ENCODE measurements at places on chromosomes 3 and 15.

GRCh38 chr3:47347217-47347801 is 33.5 kb upstream of the PTPN23 start:
- DNase-seq, result no peak

DNA sequence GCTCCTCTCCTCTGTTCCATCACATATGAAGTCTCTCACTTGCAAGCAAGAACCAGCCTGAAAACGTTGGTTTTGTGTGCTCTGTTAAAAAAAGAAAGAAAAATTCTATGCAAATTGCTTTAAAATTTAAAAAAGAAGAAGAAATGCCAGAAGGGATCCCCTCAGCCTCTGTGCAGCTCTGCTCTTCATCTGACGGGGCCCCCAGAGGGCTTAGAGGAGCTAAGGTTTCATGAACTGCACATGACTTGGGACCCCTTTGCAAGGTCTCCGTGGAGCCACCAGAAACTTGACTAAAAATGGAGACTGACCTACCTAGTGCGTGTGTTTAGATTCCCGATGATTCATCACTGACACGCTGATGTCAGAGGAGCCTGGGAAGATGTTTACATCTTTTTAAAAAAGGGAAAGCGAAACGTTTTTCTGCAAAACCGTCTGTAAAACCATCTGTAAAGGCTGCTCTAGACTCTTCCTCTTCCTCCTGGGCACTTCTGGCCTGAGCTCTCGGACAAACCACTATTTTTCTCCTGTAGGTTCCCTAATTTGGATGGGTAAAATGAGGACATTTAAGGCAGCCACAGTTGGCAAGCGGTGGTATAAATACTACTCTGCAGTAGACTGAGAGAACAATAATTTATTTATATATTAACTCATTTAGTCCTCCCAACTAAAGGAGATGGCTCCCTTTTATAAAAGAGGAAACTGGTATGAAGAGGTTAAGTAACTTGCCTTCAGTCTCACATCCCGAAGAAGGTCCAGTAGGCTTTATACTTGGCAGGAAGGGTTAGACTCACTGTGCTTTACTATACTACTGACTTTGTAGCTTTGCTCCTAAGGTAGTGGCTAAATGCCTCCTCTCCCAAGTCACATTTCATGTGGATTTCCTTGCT is 67.2 kb upstream of the POLG start:
- DNase-seq, result no peak

DNA sequence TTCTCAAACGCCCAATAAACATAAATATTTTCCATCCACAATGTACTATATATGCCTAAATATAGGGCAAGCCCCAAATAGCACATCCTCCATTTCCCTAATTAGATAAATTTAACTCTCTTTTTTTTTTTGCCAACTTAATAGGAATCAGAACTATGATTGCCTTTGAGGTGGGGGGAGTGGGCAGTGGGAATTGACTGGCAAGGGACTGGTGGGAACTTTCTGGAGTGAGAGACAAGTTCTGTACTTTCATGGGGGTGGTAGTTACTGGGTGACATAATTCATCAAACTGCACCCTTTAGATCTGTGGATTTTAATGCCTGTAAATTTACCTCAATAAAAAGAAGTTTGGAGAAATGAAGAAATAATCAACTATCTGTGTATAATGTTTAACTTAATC is 88.2 kb upstream of the CTDSPL start:
- DNase-seq, result no peak

GRCh38 chr15:72358121-72358520 is 17.7 kb downstream of the HEXA start:
- no peak for DNase-seq

- DNase-seq, result no peak
Observed at GRCh38 chr3:42118762-42119361, 27.7 kb downstream of the TRAK1 start.

DNA sequence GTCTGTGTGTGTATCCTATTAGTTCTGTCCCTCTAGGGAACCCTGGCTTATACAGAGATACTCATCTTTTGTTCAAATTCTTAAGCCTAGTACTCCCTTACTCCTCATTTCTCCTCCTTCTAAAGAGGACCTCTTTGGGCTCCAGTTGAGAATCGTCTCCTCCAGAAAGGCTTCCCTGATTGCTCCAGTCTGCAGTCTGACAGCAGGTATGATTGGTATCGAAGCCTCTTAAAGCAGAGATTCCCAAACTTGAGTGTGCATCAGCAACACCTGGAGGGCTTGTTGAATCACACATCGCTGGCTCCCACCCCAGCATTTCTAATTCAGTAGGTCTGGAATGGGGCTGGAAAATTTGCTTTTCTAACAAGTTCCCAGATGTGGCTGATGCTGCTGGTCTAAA is 60.9 kb upstream of the NMNAT3 start:
- DNase-seq, result no peak

DNA sequence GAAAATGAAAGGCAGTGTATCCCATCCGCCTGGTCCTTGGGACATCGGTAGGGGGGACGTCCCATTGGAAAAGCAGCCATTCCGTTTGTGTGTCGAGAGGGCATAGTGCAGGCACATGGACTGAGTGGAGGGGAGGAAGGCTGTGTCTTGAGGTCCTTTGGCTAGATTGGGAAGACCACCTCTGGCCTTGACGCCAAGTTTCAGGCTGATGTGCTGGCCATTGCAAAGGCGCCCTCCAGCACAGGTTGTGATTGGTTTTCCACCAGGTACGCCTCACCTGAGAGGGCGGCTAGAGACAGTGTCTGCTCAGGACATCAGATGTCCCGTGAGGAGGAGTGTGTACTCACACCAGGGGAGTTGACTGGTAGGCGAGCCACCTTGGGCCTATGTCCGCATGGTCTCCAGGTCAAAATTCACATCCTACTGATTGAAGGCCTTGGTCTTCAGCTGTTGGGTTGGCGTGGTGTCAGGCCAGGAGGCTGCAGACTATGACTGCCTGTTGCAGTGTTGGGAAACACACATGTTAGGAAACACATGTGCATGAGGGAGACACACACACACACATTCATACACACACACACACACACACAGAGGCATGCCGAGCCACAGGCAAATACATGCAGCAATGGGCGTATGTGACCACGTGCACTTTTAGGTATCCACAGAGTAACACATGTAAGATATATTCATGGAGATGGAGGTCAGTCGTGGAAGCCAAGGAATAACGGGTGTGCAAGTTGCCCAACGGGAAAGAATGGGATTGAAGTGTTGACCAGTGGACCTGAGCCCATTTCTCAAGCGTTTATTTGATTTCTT is 98.4 kb downstream of the SNRPN start:
- no peak for DNase-seq

DNA sequence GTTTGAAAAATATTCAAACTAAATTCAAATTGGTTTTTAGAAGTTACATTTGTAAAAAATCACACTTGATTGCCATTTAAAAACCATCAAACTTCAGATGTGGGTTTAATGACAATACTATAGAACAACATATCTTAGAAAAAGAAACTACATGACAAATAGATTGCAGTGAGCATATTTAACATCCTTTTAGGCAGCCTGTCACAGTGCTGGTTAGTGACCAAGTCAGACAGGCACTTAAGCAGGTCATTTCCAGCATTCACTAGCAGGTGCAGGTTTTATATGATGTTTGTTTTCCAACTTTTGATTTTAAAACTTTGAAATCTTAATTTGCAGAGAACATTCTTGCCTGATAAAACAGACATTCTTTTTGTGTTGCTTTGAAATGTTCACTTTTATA is 115.7 kb downstream of the MBNL1 start:
- DNase-seq, result no peak

DNA sequence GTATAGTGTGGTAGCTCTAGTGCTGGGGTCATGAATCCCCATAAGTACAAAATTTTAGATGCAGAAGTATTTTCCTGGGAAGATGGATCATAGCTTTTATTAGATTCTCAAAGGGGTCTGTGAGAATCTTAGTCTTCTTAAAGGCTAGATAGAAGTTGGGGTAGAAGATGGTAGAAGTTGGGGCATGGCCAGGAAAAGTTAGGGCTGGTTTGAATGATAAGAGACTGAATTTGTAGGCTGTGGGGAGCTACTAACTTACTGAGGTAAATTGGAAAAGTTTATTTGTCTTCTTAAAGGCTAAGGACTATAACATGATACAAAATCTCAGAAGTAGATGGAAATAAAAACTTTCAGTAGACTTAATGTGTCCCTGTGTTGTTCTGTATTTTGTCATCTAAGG is 1.6 kb upstream of the UBE2Q2 start:
- no peak for DNase-seq

DNA sequence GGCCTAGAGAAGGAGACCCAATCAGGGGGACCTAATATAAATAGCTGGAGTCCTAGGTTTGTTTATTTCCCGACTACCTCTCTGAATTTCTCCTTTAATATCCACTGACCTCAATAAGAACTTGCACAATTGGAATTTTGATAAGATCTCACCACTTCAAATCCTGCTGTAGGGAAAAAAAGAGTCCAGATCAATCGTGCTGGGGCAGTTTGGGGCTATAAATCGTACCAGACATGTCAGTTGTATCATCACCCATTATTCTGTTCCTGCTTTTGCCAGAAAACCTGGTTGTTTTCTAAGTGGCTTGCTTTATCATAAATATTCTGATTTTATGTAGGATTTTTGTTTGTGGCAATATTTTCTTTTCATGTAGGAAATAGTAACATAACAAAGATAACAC is 281.3 kb downstream of the DIPK2A start:
- no peak for DNase-seq

DNA sequence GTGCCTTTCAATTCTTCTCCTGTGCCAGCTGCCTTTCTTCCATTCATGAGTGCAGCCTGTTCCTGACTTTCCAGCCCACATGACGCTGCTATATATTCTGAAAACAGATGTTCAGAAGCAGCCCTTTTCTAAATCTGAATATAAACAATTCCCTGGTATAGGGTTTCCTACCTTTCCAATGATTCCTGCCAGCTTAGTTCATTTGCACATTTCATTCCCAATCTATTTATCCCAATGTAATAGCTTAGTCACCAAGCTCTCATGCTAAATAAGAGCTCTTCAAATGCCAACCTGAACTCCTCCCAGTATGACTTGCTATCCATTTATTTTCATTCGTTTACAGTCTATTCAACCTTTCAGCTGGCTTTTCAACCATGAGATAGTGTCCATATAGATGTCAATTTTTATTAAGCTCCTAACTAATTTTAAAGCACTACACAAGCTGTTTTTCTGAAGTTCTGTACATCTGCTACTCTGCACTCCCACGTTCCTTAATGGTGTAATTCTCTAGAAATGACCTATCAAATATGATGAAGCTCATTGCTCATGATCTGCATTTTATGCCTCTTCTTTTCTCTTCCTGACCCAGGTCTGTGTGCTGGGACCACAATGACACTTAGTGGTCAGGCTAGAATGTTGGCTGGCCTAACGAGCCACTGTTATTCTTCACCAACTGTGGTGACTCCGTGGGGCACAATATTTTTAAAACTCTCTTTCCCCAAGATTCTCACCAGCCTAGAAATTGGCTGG is 605.0 kb upstream of the TBL1XR1 start:
- DNase-seq, result no peak

DNA sequence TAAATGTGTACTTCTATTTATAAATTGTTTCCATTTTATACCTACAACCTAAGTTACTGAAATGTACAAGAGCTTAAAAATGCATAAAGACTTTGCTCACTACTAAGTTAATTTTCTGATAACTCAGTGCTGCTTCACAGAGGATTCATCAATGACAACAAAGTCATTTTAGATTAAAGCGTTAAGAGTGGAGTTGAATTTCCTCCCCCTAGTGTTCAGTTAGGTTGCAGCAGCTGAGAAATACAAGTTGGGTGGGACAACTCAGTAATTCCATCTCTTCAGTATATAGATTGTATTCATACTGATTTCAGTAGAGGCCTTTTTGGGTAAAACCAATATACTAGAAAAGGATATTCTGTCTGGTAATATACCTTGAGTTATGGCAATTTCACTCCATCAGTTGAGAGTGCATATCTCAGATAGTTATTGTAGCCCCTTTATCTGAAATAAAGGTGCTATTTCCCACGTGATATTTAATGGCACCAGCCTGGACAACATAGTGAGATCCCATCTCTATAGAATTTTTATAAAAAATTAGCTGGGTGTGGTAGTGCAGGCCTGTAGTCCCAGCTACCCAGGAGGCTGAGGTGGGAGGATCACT is 6.9 kb upstream of the RPL35A start:
- DNase-seq, result no peak

Data from stimulated activated CD8-positive, alpha-beta memory T cell treated with anti-CD3 and anti-CD28 coated beads, Interleukin-2, amount 100 ng/mL, for 1 hour (primary cell).